T-cell (primary cell): ENCODE measurements at places on chromosomes 4 and X. TPM values are rescaled to one million over a fixed set of nuclear protein-coding genes. Genes with fewer than 3 reads are reported as not detected.
A peak's percentile ranks its signal among the peaks of the same experiment; 100 is the strongest.

The MAGED4 gene
- 7.1 TPM for total RNA-seq

The ATRX gene
- 85.1 TPM for total RNA-seq

The TXK gene
- total RNA-seq, result 161 TPM

The ADAMTS3 gene
- total RNA-seq, result not detected

The MAGEA2B gene
- not detected for total RNA-seq

The FGD1 gene
- 0.10 TPM for total RNA-seq

- DNase-seq, result no peak
Observed at GRCh38 chr4:184850431-184851199, 24.8 kb upstream of the ACSL1 start.

GRCh38 chr4:13476915-13477314 lies 7.2 kb downstream of the RAB28 start:
- no peak for DNase-seq

DNA sequence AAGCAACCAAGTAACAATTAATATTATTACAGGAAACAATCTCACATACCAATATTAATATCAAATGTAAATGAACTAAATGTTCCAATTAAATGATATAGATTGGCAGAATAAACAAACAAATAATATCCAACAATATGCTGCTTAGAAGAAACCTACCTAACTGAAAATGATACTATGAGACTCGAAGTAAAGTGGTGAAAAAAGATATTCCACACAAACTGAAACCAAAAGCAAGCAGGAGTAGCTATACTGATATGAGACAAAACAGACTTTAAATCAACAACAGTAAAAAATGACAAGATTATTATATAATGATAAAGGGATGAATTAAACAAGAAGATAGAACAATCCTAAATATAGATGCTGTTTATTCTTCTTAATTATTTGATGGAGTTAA lies 140.1 kb downstream of the SPANXN4 start:
- no peak for DNase-seq

GRCh38 chr4:94856030-94856429 lies 98.3 kb downstream of the BMPR1B start:
- DNase-seq, result no peak

DNA sequence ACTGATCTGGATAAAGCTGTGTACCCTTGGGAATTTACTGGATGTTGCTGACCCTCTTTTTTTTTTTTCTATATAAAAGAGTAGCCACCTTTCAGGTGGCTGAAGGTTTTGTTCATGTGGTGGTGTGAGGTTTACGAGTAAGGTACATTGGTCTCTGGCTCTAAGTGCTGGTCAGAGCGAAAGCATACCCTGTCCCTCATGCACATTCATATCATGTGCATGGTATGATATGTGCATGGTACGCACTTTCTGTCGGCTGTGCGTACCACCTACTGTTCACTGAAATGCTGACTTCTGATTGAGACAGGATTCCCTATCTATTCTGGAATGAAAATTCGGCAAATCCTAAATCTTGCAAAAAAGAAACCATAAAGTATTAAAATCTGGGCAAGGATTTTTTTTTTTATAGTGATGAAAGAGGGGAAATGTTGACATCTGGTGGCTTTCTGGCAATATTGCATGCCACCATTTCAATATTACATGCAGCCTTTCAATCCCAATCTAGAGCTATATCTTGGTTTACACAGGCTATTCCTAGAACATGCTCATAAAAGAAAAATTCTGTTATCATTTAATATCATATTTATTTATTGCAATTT lies 32.8 kb downstream of the FAM149A start:
- no peak for DNase-seq

DNA sequence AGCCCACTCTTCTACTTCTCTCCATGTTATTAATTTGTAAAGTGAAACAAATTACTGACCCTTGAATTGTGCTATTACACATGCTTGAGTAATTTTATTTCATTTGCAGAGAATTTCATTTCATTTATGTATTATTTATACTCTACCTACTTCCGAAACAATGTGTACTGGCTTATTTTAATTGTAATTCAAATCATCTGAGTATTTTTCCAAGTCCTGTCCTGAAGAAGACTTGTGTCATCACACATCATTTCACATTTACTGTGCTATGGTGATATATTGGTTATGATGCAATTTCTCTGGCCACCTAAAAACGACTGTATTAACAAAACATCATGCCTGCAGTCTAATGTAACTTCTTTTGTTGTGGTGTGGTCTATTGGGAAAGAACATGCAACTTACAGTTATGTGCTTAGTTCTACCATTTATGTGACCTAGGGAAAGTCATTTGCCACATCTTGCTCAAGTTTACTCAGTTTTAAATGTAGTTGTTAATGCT lies 384.5 kb downstream of the RPA4 start:
- no peak for DNase-seq

DNA sequence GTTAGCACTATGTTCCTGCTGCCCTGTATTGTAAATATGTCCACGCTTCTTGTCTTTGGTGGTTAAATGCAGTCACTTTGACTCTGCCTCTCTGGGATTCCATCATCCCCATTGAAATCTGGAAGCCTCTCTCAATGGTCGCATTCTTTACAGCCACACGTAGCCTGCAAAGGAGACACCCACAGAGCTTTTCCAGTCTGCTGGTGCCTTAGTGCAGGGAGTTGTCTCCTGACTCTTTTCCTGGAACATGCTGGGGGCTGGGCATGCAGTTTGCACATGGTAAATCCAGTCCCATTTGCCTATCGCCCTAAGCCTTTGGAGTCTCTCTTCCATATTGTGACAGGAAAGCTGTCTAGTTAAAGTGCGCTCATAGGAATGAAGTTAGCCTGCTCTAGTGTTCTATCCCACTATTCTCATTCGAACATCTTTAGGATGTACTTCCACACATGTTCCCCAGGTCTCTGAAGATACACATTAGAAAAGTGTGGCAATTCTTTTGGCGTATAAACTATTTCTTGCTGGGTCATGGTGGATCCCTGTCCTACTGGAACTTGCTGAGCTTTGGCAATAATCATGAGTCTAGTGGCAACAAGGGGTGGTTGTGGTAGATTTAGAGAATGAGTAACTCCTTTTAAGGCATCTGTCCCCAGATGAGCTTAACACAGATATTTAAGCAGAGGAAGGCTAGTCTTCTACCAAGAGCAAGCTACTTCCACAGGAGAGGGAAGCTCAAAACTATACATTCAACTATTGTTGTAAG lies 33.7 kb downstream of the COQ2 start:
- DNase-seq, result no peak

DNA sequence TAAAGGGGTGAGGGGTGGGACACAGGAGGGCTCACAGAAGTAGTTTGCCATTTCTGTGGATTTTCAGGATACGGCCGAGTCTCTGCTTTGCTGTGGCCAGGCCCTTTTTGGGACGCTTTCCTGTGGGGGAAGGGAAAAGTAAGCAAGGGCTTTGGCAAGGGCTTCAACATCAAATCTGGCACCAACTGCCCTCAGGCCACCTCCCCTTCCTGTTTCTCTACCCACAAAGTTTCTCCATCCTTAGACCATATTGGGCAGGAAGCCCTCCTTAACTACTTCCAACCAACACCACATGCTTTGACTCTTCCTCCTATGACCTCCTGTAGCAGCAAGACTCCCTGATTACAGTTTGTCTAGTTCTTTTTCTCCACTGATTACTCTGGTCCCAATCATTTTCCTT lies 105.1 kb downstream of the PHF8 start:
- no peak for DNase-seq

GRCh38 chr4:176927664-176928063 lies 134.9 kb upstream of the VEGFC start:
- DNase-seq, result no peak

- no peak for DNase-seq
Observed at GRCh38 chrX:32443841-32444240, 767.5 kb downstream of the DMD start.

DNA sequence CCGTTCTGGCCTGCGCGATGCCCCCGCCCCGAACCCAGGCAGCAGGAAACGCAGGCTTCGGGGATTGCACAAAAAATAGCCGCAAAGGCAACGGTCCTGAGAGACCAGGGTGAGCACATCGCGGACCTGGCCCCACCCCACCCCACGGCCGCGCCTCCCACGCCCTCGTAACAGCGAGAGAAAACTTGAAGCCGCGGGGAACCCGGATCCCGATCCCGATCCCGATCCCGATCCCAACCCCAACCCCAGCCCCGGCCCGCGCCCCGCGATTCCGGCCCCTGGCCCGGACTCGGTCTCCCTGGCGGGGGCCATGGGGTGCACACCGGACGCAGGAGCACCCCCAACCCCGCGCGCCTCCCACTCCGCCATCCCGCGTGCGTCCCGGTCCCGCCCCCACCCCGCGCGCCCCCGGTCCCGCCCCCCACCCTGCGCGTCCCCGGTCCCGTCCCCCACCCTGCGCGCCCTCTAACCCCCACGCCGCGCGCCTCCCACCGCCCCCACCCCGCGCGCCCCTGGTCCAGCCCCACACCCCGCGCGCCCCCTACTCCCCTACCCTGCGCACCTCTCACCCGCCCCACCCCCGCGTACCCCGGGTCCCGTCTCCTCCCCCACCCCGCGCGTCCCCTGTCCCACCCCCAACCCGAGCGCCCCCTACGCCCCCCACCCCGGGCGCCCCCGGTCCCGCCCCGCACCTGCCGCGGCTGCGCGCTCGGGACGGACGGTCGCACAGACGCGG lies 29.0 kb downstream of the NOP14 start:
- DNase-seq, result peak; percentile 53

DNA sequence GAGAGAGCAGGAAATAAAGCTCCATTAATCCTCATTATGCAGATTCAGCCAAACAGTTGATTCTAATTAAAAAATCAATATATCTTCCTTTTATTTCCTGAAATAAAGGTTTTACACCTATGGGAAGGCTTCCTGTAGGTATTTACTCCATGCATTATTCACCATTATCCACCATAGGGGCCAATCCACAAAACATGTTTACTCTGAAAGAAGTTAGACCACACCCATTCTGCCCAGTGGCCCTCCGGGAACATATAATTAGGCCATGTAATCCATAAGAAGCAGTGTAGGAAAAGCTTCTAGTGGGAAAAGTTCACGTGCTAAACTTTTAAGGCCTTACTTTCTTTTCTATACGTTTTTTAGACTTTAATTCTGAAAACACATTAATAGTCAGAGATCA lies 57.7 kb downstream of the SAT1 start:
- DNase-seq, result no peak

DNA sequence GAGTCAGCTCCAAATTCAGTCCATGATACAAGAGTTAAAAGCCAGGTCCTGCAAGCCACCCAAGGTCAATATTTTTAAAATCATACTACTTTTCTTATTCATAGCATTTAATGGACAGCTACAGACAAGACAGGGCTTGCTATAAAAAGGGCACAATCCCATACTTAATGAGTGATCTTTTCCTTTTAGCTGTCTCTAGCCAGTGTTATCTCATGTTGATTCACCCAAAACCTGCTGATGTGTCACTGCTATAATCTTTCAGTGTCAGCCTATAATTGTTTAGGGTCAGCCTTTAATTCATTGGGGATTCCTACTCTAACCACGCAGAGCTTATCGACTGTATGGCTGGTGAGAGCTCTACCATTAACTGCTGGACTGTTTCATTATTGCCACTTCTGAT lies 51.2 kb upstream of the HCCS start:
- DNase-seq, result no peak
